ENCODE measurements at places on chromosomes 6 and 20.

DNA sequence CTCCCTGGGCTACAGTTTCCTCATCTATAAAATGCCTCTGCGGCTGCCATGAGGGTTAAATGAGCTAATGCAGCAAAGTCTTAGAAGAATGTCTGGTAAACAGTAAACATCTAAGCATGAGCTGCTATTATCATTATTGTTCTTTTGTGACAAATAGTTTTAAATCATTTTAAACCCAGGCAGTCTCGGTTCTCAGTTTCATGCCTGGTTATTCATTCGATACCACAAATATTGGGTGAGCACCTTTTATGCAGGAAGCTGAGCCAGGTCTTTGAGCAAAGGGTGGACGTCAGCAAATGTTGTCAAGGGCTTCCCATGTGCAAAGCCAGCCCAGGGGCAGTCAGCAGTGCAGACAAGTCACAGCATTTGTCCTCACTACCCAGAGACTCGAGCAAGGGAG is 128.7 kb downstream of the NFATC2 start:
- no peak for DNase-seq

GRCh38 chr6:73520688-73521350 is at the start of gene EEF1A1:
TSS of gene EEF1A1 (minus strand) at chr6:73521032. CDS start at chr6:73520026, 1,006 bp downstream.
- DNase-seq, result peak; percentile 99

GRCh38 chr6:157741948-157742556 is 81.0 kb upstream of the SNX9 start:
- DNase-seq, result no peak

DNA sequence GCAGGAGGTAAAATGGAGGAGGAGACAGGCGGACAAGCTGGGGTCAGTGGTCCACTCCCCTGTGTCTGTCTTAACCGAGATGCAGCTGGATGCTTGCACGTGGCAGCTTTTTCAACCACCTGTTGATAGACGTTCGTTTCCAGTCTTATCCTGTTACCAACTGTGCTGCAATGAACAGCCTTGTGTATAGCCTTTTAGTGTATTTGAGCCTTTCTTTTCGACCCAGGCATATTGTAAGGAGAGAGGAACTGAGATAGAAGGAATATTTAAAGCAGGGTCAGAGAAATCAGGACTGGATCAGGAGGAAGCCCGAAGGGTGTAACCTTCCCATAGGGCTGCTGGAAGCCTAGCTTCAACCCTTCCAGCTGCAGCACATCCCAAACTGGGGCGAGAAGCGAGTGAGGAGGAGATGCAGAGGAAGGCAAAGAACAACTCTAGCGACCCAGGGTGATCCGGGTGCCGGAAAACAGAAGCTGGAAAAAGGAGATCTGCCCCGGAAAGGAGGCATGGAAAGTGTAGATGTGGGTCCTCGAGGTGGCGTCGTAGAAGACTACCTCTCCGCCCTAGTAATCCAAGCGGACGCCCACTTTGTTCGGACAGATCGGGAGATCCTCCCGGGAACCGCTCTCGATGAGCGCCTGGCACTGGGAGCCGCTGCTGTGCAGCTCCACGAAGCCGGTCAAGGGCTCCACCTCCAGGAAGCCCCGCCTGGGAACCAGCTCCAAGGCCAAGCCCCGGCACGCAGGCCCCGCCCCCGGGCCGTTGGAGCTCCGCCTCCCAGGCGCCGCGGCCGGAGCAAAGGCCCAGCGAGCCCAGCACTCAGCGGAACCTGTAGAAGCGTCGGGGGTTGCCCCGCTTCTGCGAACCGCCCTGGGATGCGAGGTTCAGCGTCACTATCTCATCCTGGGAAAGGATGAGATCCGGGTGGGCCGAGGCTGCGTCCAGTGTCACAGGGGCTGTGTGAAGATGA is 11.2 kb downstream of the TRIM31 start:
- DNase-seq, result peak; percentile 35

DNA sequence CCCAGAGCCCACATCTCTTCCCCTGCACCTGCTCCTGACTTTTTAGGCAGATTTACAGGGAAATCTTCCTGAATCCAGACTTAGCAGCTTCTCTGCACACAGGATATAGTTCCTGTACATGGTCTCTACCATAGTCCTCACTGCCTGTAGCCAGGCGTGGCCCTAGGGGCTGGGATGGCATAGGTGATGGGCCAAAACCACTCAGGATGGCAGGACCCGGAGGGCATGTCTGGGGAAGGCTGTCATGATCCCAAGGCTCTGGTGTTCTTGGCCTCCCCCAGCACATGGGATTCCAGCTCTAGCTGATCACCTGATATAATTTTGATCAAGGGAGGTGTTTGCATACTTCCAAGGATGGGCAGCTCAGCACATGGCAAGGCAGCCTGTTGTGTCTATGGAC is 58.0 kb downstream of the TOX2 start:
- DNase-seq, result no peak

GRCh38 chr20:50272030-50272723 is 81.5 kb downstream of the CEBPB start:
- DNase-seq, result no peak

- no peak for DNase-seq
These were observed 98.9 kb downstream of the PAK5 start for GRCh38 chr20:9739991-9740390.

GRCh38 chr6:11414176-11414963 is 123.2 kb upstream of the TMEM170B start:
- DNase-seq, result no peak

- DNase-seq, result peak; percentile 54
These were observed at the start of gene NRM for GRCh38 chr6:30690403-30691207. TSS of gene NRM (minus strand) at chr6:30690984. CDS start at chr6:30690974, 10 bp downstream.

- no peak for DNase-seq
These were observed 19.5 kb upstream of the SUMO4 start for GRCh38 chr6:149380523-149380922.

GRCh38 chr6:142913036-142913510 is 31.9 kb downstream of the HIVEP2 start:
- no peak for DNase-seq

DNA sequence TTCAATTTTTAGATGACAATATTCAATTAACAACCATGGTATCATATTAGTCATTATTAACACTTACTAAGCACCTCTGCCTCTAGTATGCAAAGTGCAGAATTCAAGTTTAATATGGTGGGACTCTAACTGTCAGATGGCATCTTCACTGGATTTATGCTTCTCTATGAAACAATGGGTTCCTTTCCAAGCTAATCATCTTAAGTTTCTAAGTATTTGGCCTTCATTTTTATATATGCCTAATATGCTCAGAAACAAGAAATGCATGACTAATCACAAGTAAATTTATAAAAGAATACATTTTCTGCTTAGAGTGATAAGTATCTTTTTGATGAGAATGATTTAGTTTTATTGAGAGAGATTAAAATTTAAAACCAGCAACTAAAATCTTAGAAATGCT is 144.7 kb downstream of the HIVEP2 start:
- no peak for DNase-seq

- DNase-seq, result no peak
These were observed 156.1 kb downstream of the DLL1 start for GRCh38 chr6:170134471-170135440.

GRCh38 chr6:166499350-166500163 is 86.9 kb downstream of the RAMACL start:
- DNase-seq, result peak; percentile 28

DNA sequence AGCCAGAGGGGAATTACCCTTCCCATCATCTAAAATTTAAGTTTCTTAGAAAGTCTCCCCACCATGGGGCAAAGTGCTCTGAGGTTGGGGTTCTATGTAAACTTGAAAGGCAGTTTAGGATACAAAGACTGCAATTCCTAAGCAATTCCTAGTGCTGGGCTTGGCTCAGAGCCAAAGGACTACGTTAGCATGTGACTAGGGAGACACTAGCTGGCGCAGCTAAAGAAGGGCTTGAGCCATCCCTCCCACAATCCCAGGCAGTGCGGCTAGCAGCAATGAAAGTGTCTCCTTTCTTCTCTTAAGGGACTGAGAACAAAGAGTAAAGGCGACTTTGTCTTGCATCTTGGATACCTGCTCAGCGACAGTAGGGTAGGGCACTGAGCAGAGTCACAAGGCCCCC is 306.6 kb upstream of the FKBP1C start:
- DNase-seq, result no peak

DNA sequence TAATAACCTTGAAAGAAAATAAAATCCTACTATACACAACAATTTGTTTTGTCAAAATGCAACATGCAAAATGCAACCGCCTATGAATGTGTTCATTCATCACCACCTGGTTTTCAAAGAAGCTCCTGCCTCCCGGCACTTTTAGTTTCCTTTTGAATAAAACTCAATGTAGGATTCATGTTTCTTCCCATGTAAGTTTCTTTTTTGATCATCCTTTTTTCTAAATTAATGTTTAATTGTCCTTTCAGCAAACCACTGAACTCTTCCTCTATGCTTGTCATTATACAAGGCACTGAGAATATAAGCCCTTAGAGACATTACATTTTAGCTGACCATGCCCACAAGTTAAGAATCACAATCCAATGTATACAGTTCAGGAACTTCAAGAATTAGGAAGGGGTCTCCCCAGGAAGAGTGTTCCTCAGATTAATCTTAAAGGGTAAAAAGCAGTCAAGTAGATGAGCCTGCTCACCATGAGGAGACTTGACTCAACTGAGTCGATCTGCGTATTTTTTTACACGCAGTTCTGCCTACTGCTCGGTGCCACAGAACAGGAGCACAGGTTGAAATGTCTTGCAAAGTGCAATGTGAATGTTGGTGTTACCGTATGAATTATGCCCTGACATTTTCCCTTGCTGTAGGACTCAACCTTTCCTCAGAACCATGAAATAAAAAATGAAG is 7.2 kb upstream of the THEMIS start:
- no peak for DNase-seq

- no peak for DNase-seq
These were observed 5.1 kb downstream of the BLOC1S5 start for GRCh38 chr6:8059129-8059528.

DNA sequence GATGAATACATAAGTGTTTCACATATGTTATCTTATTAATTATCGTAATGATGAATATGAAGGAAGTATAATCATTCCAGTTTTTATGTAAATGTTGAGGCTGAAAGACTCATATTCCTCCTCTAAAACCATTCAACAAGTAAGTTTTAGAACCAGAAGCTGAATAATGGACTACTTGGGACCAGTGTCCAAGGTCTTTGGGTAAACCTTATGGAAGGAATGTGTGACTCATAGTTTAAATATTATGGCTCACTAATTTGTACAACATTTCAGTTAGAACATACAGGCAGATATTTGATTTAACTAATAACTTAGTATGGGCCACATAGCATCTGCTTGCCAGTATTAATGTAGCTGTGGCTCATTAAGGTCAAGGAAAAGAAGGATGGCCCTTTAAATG is 209.6 kb downstream of the TFAP2B start:
- DNase-seq, result no peak

- DNase-seq, result no peak
These were observed 77.4 kb upstream of the CEP162 start for GRCh38 chr6:84304881-84305280.

DNA sequence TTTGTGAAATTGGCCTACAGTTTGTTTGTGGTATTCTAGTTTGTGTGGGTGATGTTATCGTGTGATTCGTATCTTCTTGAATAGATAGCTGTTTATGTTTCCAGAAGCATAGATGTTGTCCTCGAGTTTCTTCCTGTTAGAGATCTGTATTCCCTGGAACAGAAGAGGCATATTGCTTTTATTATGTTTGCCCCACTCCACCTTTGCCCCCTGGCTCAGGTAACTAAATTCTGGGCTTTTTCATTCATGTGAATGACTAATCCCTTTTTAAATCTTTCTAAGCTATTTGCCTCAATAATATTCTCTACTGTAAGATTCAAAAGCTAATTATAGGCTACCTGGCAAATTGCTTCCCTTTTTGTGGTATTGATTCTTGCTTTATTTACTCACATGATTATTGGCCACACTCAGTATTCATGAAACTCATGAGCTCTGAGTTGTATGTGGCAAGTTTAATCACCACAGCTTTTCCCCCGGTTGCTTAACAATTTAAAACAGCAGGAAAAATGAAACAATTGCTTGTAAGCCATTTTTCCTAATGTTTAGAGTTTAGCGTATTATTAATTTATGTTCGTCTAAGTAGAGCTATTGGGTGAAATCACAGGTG is 12.6 kb downstream of the RNF217 start:
- DNase-seq, result no peak

DNA sequence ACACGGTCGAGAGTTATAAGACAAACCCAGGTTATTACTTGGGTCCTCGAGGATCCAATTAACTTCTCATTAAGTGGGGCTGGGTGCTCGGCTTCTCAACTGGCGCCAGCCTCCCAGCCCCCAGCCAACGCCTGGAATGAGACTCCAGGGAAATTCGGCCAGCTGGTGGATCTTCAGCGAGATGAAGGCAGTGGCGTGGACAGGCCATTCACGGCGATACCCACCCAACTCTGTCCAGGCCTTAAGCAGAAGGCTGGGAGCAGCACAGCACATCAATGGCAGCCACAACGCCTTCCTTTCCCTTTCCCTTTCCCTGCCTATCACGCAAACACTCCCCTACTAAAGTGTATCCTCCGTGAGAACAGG is 868 bp downstream of the METTL24 start:
- DNase-seq, result no peak

- no peak for DNase-seq
These were observed 15.5 kb downstream of the MRPS18A start for GRCh38 chr6:43671801-43672690.

- no peak for DNase-seq
These were observed 58.9 kb upstream of the TRAF3IP2 start for GRCh38 chr6:111664565-111665030.

DNA sequence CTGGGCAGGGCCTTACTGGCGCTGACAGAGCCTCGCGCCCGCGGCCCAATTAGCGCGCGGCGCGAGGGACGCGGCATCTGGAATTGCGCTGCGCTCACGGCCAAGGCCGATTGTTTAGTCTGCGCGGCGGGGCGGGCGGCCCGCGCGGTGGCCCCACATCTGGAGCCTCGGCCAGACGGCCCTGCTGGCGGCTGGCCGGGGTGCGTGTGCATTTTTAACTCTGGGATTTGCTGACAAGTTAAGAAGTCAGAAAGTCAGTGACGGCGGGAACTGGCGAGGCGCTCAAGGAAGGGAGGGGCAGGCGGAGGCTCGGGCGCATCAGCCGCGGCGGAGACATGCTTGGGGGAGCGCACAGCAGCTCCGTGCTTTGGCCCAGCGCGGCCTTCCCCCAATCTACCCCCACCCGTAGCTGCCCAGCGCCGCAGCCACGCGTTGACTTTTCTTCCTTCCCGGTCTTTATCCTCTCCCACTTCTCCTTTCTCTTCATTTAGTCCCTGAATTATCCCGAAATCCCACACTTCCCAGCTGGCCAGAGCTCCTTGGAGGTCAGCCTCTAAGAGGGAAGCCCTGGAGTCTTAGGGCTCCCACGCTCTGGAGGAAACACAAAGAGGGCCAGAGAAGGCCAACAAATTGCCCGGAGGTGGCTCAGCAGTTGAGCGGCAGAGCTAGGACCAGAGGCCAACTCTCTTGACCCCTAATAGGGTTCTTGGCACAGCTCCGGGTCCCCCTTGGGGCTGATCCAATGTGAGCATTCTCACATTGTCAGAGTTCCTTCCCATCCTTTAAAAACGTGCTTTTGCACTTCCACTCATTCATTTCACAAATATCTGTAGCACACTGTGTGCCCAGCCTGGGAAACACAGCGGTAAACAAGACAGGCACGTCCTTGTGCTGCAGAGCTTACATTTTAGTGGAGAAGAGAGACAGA is 40.8 kb upstream of the FOXP4 start:
- DNase-seq, result peak; percentile 56
